ENCODE measurements at places on chromosomes 6 and 20.
A peak's percentile ranks its signal among the peaks of the same experiment; 100 is the strongest.

DNA sequence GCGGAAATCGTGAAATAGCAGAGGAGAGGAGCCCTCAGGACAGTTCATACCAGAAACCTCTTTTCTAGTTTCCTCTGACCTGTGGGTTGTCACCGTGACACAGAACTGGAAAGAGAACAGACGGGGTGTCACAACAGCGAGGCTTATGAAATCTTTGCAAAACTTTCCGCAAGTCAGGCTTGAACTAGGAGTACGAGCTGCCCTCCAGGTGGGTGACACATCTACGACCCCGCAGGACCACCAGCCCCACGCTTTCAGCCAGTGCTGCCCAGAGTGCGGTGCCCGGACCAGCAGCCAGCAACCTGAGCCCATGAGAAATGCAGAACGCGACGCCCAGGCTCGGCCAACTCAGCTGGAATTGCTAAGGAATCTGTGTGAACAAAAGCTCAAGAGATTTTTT, 30.8 kb downstream of the WRNIP1 start:
- no peak for DNase-seq

GRCh38 chr6:35955970-35956369, 35.1 kb upstream of the SRPK1 start:
- DNase-seq, result no peak

DNA sequence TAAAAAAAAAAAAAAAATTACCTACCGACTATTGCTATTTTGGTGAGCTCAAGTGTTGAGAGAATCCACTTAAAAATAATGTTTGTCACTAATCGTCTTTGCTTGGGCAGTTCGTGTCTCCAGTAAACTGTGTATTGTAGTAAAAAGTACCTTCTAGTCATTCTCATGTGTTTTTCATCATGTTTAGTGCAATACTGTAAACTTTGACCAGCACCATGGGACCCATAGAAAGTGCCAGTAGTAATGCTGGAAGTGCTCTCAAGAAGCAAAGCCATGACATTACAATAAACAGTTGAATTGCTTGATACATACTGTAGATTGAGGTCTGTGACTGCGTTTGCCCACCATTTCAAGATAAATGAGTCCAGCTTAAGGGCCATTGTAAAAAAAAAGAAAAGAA, 395.2 kb downstream of the BCKDHB start:
- no peak for DNase-seq

DNA sequence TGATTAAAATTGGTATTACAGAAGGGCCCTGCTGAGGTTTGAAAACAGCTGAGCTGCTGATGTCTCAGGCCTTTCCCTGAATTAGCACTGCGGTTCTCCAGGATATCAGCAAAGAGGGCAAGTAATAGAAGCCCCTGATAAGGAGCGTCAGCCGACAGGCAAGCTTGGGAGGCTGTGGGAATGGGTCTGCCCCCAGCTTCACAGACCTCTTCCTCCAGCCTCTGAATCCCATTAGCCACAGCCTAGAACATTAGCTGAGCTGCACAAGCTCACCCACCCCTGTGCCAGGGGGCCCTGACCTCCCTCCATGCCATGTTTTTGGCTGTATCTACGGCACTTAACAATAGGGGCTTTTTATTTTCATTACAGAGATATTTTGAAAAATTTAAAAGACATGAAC, 59.9 kb downstream of the VAPB start:
- DNase-seq, result no peak

DNA sequence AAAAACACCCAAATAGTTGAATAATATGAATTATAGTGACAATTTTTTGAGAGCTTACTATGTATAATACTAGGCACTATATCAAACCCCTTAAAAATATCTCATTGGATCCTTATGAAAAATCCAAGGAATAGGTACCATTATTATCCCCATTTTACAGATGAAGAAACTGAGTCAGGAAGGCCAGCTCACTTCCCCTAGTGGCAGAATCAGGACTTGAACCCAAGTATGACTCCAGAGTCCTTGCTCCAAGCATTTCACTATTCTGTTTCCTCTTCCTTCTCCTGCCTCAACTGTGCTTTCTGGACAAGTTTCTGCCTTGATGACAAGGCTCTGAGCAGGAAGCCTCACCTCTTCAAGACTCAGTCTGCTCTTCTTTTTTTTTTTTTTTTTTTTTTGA, 10.8 kb upstream of the PARD6B start:
- DNase-seq, result no peak

DNA sequence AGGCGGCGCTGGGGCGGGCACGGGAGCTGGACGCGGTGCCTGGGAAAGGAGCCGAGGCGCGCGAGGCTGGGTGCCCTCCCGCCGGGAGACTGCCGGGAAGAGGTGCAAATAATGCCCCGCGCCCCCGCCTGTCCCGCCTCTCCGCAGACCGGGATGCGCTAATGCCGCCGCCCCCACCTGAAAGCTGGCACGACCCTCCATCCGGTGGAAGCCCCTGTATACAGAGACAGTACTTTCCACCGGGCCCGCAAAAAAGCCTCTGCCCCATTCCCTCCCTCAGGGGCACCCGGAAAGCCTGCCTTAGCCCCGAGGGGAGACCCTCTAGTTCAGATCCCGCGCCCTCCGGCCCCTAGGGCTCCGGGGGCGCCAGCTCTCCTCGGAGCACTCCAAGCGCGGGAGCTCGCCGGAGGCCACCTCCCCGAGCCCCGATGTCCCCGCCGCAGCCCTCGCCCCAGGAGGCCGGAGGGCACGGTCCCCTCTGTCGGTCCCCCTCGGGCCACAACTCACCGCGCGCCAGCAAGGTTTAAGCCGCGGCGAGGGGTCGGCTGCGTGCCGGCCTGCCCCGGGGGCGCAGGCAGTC, 1.2 kb downstream of the GRM4 start:
- no peak for DNase-seq

DNA sequence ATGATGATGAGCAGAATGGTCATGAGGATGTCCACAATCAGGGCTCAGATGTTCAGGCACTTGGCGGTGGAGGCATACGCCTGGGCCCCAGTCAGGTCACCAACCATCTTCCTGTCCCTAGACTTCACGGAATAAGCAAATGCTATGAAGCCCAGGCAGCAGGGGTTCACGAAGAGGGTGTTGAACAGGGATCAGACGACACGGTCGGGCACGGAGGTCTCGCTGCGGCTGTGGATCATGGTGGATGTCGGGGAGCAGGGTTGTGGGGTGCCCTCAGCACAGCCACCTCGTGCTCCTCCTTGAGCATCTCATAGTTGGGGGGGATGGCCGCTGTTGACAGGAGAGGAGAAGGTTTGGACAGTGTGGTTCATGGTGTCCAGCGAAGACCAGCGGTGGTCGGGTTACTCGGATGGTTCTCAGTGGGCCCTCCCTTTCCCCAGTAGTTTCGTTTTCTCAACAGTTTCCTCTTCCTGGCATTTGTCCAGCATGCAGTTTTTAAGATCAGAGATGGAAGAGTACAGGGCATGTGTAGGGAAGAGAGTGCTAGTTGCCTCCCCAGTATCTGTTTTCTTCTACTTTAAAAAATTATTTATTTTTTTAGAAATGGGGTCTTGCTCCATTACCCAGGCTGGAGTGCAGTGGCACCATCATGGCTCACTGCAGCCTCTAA, 20.3 kb upstream of the SPDEF start:
- no peak for DNase-seq

GRCh38 chr20:32167552-32167951, 40.0 kb downstream of the PLAGL2 start:
- DNase-seq, result no peak

DNA sequence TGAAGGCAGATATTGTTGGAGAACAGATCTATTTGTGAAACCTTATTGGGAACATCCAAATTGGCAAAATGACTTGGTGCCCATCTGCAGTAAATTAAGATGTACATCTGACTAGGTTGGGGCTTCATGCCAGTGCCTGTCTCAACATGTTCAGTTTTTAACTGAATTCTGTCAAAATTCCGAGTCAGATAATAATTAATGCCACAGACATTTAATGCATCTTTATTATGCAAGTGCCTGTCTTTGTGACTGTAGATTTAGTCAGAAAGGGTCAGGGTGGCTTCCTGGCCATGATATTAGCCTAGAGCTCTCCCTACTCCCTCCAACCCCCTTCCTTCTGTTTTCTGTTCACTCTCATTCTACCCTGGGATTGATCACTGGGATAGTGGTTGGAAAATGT, 199.3 kb upstream of the FLRT3 start:
- DNase-seq, result no peak

- no peak for DNase-seq
These were observed 68.6 kb upstream of the RIPOR2 start for GRCh38 chr6:25004357-25004756.

DNA sequence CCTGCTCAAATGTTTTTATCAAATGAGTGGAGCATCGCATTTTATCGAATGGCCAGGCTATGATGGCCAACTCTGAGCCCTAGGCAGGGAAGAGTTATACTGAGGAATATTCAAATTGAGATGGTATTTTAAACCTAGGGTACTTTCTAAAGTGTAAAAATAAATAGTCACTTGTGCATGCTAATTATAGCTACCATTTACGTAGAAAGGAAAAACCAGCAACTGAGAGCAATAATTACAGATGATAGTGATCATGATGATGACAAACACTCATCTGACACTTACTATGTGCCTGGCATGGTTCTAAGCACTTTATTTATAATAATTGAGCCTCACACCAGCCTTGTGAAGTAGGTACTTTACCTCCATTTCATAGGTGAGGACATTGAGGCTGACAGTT, 455.7 kb downstream of the CD83 start:
- DNase-seq, result no peak

DNA sequence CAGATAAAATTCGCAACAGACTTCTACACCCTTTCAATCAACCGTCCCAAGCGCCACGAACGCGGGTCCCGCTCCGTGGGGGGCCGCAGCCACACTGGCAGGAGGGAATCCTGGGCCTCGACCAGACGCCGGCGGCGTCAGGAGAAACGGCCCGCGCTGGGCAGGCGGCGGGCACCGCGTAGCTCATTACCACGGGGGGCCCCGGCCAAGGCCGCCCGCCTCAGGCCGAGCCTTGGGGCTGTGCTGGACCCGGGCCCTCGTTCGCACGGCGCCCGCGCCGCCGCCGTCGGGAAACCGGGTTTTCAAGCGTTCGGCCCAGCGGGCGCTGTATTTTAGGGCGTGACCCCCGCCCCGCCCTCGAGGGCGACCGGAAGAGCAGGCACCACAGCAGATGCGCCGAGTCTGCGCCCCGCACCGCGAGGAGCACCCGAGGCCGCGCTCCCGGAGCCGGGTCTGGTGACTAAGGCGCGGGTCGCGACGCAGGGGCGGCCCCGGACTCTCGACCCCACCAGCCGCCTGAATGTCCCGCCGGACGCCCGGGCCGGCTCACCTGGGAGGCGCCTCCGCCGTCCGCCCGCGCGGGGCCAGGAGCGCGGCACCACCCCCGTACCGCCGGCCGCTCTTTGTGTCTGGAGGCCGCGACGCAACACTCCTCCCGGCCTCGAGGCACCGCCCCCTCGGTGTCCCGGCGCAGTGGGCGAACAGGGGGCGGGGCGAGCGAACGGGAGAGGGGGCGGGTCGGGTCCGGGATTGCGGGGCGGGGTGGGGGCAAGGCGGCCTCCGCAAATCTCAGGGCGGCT, at the start of gene NINL:
Gene NINL (minus strand): TSS at position 627 of the 800 bp plus-strand sequence. CDS start 58,944 bp downstream, outside the sequence.
- peak; percentile 34 for DNase-seq

DNA sequence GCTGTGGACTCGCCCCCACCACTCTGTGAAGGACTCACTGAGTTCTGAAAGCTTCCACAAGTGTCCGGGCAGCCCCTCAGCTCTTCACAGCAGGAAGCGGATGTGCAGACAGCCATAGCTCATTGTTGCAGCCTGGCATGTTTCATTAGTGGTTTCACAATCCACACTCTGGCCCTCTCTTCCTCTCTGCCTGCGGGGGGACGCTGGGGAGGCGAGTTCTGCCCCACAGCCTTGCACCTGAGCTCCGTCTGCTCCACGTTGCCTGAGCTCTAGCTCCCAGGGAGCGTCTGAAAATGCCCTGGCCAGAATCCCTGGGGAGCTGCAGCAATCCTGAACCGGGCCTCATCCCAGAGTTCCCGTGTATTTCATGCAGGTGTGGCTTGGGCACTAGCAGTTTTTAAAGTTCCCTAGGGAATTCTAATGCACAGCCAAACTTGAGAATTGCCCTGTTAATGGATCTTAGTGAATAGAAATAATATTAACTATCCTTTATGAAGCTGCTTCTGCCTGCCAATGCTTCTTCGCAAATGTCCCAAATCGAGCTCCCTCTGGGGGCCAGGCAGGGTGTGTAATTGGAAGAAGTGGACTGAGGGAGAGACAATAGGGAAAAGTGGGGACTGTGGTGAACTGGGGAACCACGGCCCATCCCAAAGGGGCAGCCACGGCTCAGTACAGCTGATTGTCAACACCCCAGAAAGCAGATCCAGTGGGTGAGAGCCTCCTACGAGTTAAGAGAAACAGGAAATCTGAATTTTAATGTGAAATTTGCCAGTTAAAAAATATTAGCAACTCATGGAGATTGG, 51.5 kb downstream of the CTCFL start:
- DNase-seq, result peak; percentile 64

- DNase-seq, result peak; percentile 79
These were observed 37.1 kb downstream of the CD109 start for GRCh38 chr6:73732845-73733675.

GRCh38 chr6:38387461-38387860, 252.3 kb downstream of the BTBD9 start:
- no peak for DNase-seq

GRCh38 chr6:170232186-170233002, 58.5 kb downstream of the DLL1 start:
- no peak for DNase-seq

- no peak for DNase-seq
These were observed 20.3 kb downstream of the TBPL1 start for GRCh38 chr6:133973109-133973971.

DNA sequence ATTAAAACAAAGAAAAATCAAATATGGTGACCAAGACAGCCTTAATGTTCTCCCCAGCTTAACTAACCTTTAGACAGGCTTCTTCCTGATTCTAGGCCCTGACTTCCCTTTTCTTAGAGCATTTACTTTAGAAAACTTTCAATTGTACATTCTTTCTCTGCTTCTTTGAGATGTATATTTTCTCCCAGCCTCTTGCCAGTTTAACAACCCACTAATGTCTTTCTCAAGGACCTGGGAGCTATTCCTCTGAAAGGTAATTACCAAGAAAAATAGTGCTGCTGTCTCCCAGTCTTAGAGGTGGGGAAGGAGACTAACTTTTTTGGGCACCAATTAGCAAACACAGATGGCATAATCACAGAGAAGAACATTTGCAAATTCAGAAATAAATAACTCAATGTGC, 62.8 kb upstream of the KCNQ5 start:
- DNase-seq, result no peak

- DNase-seq, result no peak
These were observed 28.0 kb downstream of the PNLDC1 start for GRCh38 chr6:159828074-159828473.

- peak; percentile 88 for DNase-seq
These were observed 3.9 kb downstream of the SYTL3 start for GRCh38 chr6:158653577-158654354.
